ENCODE measurements at places on chromosomes 6 and 20.
A peak's percentile ranks its signal among the peaks of the same experiment; 100 is the strongest.

DNA sequence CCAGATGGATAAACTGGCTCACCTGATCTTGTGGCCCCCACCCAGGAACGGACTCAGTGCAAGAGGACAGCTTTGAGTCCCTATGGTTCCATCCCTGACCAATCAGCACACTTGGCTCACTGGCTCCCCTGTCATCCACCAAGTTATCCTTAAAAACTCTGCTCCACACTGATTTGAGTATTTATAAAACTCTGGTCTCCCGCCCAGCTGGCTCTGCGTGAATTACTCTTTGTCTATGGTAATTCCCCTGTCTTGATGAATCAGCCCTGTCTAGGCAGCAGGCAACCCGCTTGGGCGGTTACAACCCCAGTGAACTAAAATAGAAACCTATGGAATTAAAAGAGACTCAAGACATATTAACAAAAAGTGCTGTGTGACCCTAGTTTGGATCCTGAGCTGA, 38.1 kb upstream of the CD83 start:
- no peak for DNase-seq
- H3K27ac ChIP-seq = no peak overlapping the region
- no peak overlapping the region for H3K4me3 ChIP-seq
- H3K27me3 ChIP-seq = no peaks in the 10 kb centered on the region
- H3K4me1 ChIP-seq = no peaks in the 10 kb centered on the region

GRCh38 chr20:22579119-22579427, 5.3 kb downstream of the FOXA2 start:
- no peak for DNase-seq
- no peaks in the 10 kb centered on the region for H3K4me1 ChIP-seq
- peaks cover 2% of the 10 kb centered on the region for H3K27me3 ChIP-seq

DNA sequence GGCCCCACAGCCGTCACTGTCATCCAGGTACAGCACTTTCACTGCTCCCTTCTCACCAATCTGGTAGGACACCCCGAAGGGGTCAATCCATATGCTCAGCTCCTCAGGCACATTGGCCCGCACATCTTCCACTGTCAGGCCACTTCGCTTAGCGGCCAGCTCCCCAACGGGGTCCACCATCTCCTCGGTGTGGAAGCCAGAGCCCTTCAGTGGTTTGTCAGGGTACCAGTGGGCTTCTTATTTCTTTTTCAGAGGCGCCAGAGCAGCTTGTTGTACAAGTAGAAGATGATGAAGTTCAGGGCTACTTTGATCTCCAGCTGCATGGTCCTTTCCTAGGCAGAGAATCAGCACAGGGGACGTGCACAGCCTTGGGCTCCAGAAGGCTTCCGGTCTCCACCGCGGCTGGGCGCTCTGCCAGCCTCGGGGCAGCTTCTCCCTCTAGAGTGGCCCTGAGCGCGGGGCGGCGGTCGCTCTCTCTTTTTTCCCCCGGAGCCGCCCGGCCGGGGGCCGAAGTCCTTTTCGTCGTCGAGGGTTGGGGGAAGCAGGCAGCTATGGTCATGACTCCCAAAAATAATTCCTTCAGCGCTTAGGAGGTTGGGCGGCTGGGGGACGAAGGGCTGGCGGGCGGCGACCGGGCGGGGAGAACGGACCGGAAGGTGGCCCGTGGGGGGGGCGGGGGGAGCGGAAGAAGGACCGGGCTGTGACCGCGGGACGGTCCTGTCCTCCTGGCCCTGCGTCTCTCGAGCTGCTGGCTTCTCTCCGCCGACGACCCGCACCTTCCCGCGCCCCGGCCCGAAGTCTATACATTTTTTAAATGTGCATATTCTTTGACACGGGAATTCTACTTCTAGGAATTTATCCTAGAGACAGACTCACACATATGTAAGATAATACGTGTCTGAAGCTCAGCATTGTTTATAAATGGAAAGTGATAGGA, 6.5 kb upstream of the ZSCAN9 start:
- DNase-seq = peak; percentile 88
- no peaks in the 10 kb centered on the region for H3K36me3 ChIP-seq
- no peaks in the 10 kb centered on the region for H3K4me1 ChIP-seq
- no peak overlapping the region for H3K27ac ChIP-seq
- H3K4me3 ChIP-seq = peak overlapping the region; percentile 72

- DNase-seq = no peak
- no peak overlapping the region for H3K4me3 ChIP-seq
- no peaks in the 10 kb centered on the region for H3K27me3 ChIP-seq
Measured at GRCh38 chr6:3913077-3913957, 64.1 kb downstream of the FAM50B start.

DNA sequence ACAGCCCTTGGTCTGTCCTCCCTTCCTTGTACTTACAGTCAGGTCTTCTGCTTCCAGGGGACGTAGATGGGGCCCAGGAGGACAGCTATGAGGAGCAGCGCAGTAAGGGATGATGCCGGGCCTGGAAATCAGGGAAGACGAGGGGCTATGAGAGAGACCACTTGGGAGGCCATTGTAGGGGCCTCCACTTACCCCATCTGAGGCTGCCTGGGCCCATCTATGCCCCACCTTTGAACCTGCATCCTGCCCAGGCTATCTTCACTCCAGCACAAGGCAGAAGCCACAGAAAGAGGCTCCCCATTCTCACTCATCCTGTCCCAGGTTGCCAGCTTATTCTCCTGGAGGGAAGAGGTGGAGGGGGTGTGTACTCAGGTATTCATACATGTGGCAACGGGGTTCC, 10.4 kb upstream of the SIRPB1 start:
- no peak overlapping the region for H3K27ac ChIP-seq
- no peaks in the 10 kb centered on the region for H3K27me3 ChIP-seq
- no peaks in the 10 kb centered on the region for H3K4me1 ChIP-seq
- H3K4me3 ChIP-seq = no peak overlapping the region
- DNase-seq = no peak
- no peaks in the 10 kb centered on the region for H3K36me3 ChIP-seq

- H3K27ac ChIP-seq = no peak overlapping the region
- no peaks in the 10 kb centered on the region for H3K27me3 ChIP-seq
- no peaks in the 10 kb centered on the region for H3K4me1 ChIP-seq
- no peak for DNase-seq
- no peaks in the 10 kb centered on the region for H3K36me3 ChIP-seq
- no peak overlapping the region for H3K4me3 ChIP-seq
Measured at GRCh38 chr6:137013031-137013430, 31.7 kb downstream of the IL20RA start.

DNA sequence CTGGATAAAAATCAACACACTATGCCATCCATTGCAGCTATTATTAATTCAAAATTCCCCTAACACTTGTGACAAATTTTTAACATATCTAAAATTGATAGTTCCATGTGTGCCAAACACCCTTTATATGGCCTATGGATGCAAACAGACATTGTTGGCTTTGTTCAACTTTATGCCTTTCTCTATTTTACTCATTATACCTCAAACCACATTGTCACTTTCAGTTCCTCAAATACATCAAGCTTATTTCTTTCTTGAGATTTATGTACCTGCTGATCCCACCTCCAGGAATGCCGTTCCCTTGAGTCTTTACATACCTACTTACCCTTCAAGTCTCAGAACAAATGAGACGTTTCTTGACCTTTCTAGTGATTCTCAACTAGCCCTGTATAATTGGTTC, 193.5 kb upstream of the PLN start:
- H3K27me3 ChIP-seq = no peaks in the 10 kb centered on the region
- no peak for DNase-seq
- H3K27ac ChIP-seq = no peak overlapping the region
- H3K4me1 ChIP-seq = no peaks in the 10 kb centered on the region
- no peak overlapping the region for H3K4me3 ChIP-seq
- H3K36me3 ChIP-seq = no peaks in the 10 kb centered on the region

DNA sequence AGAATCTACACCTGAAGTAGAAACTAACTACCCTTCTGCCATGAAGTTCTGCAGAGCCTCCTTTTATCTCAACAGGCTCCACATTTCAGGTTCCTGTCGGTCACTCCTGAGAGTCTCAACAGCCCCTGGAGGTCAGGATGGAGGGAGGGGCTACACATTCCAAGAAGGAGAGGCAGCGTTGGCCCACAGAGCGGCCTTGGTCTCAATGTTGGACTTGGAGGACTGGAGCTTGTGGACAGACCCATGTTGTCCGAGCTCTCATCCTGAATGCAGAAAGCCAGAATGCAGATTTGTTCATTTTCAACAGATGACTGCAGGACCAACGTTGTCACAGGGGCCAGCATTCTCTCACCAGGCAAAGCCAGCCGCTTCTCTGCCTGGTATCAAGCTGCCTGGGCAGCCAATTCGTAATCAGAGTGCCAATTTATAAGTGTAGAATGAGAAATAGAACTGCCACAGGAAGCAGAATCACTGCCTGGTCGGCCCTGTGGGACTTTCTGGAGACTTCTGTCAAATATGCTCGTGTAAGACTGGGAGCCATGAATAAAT, 212.5 kb upstream of the SNX9 start:
- H3K4me3 ChIP-seq = no peak overlapping the region
- no peaks in the 10 kb centered on the region for H3K4me1 ChIP-seq
- no peaks in the 10 kb centered on the region for H3K36me3 ChIP-seq
- DNase-seq = no peak
- no peaks in the 10 kb centered on the region for H3K27me3 ChIP-seq

DNA sequence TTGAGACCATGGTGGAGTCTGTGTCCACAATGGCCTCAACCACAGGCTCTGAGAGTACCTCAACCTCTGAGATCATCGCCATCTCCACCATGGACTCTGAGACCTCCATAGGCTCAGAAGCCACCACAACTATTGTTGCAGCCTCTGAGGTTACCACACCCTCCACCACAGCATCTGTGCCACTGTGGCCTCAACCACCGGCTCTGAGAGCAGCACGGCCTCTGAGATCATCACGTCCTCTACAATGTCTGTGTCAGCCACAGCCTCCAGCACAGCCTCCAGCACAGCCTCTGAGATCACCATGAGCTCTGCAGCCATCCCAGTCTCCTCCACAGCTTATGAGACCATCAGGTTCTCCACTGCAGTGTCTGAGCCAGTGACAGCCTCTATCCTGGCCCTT, 19.4 kb upstream of the MUC21 start:
- H3K27me3 ChIP-seq = peaks cover 1% of the 10 kb centered on the region
- H3K4me3 ChIP-seq = no peak overlapping the region
- DNase-seq = no peak
- no peaks in the 10 kb centered on the region for H3K4me1 ChIP-seq
- no peaks in the 10 kb centered on the region for H3K36me3 ChIP-seq

- peaks cover 6% of the 10 kb centered on the region for H3K36me3 ChIP-seq
- H3K4me1 ChIP-seq = peaks cover 1% of the 10 kb centered on the region
- H3K4me3 ChIP-seq = no peak overlapping the region
- no peaks in the 10 kb centered on the region for H3K27me3 ChIP-seq
- no peak overlapping the region for H3K27ac ChIP-seq
- DNase-seq = no peak
Measured at GRCh38 chr6:4036581-4036980, 42.4 kb downstream of the FAM217A start.

DNA sequence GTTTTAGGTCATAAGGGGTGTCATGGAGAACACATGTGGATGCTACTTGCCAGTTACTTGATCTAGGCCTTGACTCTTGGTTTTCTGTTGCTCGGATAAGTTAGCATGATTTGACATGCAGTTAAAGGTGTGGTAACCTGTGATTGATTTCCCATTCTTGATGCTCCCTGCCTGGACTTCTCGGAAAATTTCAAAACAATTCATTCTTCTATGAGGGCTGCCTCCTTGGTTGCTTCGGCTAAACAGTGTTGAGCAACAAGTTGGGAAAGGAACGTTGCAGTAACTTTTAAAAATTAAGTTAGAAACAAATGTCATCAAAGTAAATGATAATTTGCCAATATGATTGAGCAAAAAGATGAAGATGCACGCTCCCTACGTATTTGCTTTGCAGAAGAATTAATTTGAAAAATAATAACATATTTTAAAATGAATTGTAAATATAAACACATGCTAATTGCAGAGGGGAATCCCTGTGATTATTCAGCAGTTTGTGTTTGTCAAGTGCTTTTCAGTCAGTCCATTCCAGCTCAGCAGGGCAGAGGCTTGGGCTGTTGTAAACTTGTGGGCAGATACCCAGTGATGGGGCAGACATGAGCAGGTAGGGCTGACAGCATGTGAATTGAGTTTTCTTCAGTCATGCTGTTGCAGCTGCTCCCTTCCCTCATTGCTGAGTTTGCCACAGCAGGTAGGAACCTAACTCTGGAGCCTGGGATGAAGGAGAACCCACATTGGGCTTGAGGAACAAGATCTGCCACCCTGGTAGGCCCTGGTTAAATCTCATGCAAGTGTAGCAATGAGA, 110.2 kb downstream of the ESR1 start:
- H3K4me3 ChIP-seq = no peak overlapping the region
- no peak for DNase-seq
- H3K27me3 ChIP-seq = no peaks in the 10 kb centered on the region

GRCh38 chr6:13229205-13230085, 98.9 kb downstream of the TBC1D7 start:
- H3K27ac ChIP-seq = no peak overlapping the region
- no peaks in the 10 kb centered on the region for H3K27me3 ChIP-seq
- peaks cover 5% of the 10 kb centered on the region for H3K4me1 ChIP-seq

GRCh38 chr6:35634316-35634715, 54.4 kb downstream of the FKBP5 start:
- no peak overlapping the region for H3K4me3 ChIP-seq
- H3K27ac ChIP-seq = no peak overlapping the region
- H3K27me3 ChIP-seq = no peaks in the 10 kb centered on the region
- DNase-seq = no peak
- H3K4me1 ChIP-seq = no peaks in the 10 kb centered on the region

- H3K4me1 ChIP-seq = no peaks in the 10 kb centered on the region
- H3K27ac ChIP-seq = no peak overlapping the region
- H3K4me3 ChIP-seq = no peak overlapping the region
- H3K36me3 ChIP-seq = no peaks in the 10 kb centered on the region
- no peaks in the 10 kb centered on the region for H3K27me3 ChIP-seq
Measured at GRCh38 chr20:17797161-17797560, 97.4 kb downstream of the BANF2 start.

- H3K27ac ChIP-seq = no peak overlapping the region
- no peaks in the 10 kb centered on the region for H3K36me3 ChIP-seq
- H3K4me3 ChIP-seq = no peak overlapping the region
- H3K27me3 ChIP-seq = no peaks in the 10 kb centered on the region
Measured at GRCh38 chr6:11144393-11144851, 32.9 kb upstream of the ERVFRD-1 start.

Data from aorta (tissue), 5 donors.